Hematopoietic multipotent progenitor cell treated with erythropoietin and hydrocortisone succinate and interleukin-3 and kit ligand, for 17 days (in vitro differentiated cells): ENCODE measurements at places on chromosomes 3 and 15.

DNA sequence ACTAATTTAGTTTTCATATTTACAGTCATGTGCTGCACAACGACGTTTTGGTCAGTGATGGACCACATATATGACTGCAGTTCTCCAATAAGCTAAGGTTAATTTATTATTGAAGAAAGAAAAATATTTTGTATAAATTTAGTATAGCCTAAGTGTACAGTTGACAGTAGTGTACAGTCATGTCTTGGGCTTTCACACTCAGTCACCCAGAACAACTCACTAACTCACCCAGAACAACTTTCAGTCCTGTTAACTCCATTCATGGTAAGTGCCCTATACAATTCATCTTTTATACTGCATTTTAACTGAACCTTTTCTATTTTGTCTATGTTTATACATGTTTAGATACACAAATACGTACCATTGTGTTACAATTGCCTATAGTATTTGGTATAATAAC, 3.8 kb upstream of the GABRR3 start:
- DNase-seq, result no peak

GRCh38 chr15:23524816-23525215, 40.7 kb upstream of the MKRN3 start:
- no peak for DNase-seq

DNA sequence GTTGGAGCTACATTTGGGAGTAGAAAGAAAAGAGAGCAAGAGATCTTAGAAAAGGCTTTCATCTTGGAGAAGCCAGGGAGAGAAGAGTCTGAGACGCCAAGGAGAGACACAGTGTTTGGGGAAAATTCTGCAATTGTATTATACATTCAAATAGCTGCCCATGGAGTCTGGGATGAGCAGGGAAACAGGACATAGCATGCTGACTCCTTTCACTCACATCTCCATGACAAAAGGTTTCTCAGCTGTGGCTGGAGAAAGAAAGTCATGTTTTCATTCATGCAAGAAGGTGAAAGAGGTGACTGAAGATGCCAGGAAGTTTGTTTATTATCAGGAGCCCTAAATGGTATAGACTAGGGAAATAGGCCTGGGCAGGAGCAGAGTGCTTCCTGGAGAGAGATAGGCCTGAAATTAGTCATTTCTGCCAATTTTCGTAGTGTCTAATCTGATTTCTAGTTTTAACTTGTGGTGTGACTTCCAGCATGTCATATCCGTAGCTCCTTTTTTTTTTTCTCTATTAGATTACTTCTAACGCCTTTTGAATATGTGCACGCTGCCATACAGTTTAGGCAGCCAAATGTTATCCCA, 34.1 kb downstream of the ACP3 start:
- DNase-seq, result no peak

- DNase-seq, result no peak
Observed at GRCh38 chr15:73957785-73958184, 31.5 kb downstream of the LOXL1 start.

GRCh38 chr15:44712346-44713005, 1.2 kb downstream of the B2M start:
- peak; percentile 85 for DNase-seq

DNA sequence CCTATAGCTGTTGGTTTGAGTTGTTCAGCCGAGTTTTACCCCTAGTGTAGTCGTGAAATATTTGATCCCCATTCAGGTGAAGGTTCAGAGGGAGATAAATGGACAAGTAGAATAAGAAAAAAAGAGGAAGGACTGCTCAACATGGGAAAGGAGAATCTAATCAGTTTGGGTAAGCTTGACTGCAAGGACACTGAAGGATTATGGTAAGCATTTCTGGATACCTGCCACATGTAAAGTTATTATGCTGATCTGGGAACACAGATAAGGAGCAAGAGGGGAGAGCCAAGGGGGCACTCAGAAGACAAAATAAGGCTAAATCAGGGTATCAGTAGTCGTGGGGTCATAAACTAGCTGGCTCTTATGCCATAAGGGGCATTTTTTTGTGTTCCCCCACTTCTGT, 49.9 kb downstream of the TFG start:
- no peak for DNase-seq

DNA sequence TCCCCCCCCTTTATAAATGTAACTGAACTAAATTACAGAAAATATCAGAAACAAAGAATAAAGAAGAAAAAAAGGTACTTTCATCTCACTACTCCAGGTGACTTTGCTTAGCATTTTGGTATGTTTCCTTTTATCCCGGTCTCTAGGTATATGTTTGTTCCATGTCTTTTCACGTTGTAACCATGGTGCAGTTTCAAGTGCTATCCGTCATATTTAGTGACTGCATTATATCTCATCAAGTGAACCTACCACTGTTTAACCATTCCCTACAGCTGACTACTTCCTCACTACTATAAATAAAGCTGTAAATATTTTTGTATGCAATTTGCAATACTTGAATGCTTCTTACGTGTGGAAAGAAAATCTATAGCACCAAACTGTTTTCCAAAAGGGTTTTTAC, 2.2 kb downstream of the BTBD1 start:
- DNase-seq, result peak; percentile 34

DNA sequence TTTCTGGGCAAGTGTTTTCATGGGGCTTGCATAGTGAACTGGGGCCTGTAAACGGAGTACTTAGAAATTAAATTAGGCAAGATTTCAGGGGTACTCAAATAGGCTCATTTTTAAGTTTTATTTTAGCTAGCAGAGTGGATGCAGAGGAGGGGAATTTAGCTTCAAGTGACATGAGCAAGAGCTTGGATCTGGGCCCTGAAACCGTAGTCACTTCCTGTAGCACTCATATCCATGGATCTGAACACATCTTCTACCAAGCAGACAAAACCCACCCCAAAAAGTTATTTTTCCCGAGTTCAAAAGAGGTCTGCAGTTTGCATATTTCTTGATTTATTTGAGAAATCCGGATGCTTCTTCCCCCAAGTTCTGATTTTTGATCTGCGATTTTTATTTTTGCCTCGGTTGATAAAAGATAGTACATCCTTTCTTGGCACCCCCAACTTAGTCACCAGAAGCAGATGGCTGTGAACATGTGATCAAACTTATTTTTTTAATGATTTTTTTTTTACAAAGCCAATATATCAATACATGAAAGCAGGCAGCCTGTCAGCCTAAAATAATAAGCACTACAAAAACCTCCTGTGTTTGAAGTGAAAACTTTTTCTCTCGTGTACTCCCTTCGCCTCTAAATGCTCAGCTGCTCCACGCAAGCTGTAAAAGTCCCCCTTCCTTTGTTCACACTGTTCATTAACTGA, 36.6 kb upstream of the STT3B start:
- no peak for DNase-seq

DNA sequence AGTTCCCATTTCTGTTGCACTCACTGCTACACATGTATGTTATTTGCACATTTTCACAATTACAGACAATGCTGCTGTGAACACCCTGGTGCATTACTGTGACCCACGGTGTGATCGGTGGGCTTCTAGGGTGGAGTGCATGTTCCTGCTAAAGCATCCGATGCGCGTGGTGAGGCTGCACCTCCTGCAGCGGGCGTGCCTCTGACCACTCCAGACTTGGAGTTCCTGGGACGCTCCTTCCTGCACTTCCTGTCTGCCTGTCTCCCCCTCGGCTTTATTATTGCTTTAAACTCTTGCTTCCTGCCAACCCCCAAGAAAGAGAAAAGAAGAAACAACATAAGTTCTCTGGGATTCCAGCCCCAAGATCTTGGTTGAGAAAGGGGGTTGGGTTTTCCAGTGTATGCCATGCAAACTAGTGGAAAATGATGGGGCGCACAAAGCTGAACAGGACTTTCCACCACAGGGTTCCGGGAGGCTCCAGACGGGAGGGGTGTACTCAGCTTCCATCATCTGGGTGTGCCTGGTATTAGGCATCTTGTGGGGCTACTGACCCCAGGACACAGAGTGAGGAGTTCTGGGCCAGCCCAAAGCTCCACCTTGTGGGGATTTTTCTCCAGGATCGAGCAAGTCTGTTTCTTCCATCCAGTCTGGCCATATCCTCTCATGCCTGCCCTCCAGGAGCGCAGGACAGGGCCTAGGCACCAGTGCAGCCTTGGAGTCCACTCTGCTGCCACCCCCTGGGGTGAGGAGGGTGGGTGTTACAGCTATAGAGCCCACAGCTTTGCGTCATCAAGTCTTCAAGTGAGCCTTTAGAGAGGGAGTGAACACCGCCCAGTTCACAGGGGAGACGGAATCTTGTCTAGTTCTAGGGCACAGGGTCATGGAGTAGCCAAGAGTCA, 11.2 kb downstream of the RPL32 start:
- no peak for DNase-seq

- DNase-seq, result no peak
Observed at GRCh38 chr3:16559653-16560365, 45.4 kb downstream of the DAZL start.

GRCh38 chr3:114417265-114417664, 123.4 kb downstream of the TIGIT start:
- DNase-seq, result no peak

GRCh38 chr3:98528474-98529346, 3.1 kb upstream of the GPR15 start:
- no peak for DNase-seq

DNA sequence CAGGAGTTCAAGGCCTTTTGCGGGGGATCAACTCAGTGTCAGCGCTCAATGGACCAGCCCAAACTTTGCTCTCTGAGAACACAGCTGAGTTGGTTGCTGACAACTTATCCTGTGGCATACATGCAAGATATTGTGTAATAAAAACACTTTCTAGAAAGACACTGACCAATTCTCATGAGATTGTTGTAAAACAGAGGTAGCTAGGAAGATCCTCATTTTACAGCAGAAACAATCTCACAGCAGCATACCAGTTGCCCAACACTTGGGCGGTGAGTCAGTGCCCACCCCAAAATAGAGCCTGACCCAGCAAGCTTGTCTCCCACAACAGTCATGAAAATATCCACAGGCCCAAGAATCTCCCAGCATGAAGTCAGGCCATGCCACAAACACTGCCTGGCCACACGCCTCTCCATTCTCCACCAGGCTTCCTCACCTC, 18.2 kb downstream of the KLHL6 start:
- no peak for DNase-seq

DNA sequence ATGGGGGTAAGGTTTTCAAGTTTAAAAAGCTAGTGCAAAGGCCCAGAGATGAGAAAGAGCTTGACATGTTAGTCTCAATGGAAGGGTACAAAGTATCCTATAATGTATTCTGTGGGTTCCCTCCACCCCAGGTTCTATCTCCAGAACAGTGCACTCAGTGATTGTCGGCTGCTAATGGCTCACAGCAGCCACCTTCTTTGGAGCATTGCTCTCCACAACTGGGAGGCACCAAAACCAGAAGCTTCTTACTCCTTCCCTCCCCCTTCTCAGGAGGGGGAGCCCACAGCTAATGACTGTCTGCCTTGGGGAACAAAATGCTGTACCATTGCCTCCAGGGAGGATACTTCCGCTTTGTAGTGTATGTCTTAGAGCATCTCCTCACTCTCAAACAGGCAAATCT, 439.4 kb upstream of the RBMS3 start:
- DNase-seq, result no peak

DNA sequence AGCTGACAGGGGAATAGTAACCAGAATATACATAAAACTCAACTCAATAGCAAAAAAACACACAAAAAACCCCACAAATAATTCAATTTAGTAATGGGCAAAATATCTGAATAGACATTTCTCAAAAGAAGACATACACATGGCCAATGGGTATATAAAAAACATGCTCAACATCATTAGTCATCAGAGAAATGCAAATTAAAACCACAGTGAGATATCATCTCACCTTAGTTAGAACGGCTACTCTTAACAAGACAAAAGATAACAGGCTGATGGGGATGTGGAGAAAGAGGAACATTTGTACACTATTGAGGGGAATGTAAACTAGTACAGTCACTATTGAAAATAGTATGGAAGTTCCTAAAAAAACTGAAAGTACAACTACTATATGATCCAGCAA, 678.6 kb downstream of the MECOM start:
- no peak for DNase-seq

DNA sequence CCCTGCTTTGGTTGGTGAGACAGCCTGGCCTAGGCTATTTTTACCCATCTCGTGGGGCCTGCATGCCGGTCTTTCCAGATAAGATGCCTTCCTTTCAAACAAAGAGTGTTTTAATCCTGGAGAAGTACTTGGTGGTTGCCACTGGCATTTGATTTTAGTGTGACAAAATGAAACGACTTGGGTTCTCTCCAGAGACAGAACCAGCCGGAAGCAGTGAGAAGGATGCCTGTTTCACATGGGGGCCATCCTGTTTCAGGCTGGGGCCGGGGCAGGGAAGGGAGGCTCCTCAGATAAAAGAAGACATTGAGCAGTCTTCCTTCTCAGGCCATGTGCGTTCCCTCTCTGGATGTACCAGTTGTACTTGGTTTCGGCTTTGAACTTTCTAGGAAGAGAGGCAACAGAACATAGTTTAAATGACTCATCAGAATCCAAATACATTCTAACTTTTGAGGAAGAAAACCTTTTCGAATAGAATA, 74.9 kb downstream of the TOP2B start:
- DNase-seq, result no peak

- DNase-seq, result no peak
Observed at GRCh38 chr15:85837881-85838280, 43.2 kb upstream of the KLHL25 start.

DNA sequence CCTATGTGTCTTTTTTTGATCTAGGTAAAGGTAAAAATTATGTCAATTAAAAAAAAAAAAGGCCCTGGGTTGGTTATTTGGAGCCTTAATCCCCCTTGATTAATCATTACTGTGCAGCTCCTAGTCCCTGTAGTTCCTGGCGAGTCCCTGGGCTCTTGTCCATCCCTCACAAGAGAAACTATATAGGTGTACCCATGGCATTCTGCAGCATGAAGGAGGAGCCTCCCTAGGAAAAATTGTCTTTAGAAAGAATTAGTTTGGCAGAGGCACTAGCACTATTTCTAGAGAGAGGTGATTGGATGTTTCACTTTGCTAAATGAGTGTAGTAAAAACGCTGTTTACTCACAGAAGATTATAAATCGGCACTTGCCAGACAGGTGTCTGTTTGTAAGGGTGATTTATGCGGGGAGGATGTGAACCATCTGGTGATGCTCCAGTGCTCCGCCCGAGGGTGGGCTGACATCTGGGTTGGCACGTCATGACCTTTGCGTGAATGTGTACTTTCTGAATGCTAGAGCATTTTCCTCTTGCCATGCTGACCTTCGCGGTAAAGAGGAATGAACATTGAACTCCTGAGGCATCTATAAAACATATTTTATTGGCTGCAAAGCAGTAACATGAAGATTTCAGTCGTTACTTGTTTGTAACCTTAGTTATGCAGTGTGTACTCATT, 12.6 kb downstream of the PLCL2 start:
- DNase-seq, result no peak

- DNase-seq, result no peak
Observed at GRCh38 chr3:105774444-105775180, 94.2 kb downstream of the CBLB start.

- no peak for DNase-seq
Observed at GRCh38 chr3:17290894-17291293, 406.1 kb downstream of the PLCL2 start.

DNA sequence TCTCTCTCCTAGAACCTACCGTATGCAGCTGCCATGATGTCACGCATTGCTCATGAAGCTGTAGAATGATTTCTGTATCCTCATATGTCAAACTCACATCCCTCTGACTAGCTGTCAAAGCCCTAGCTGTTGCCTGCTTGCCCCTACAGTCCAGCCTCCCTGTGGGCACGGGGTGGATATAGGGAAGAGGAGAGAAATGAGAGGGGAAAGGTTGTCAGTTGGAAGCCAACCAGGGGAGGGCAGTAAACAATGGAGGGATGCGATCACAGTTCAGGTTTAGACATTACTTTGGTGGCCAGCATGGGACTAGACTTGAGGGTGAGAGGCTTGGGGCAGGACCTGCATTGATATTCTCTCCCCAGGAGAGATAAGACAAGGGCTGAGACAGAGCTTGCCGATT, 1.7 kb upstream of the HDGFL3 start:
- no peak for DNase-seq

- DNase-seq, result no peak
Observed at GRCh38 chr3:123687286-123687685, 102.4 kb upstream of the HACD2 start.
